ENCODE measurements at places on chromosomes 5 and 9.

DNA sequence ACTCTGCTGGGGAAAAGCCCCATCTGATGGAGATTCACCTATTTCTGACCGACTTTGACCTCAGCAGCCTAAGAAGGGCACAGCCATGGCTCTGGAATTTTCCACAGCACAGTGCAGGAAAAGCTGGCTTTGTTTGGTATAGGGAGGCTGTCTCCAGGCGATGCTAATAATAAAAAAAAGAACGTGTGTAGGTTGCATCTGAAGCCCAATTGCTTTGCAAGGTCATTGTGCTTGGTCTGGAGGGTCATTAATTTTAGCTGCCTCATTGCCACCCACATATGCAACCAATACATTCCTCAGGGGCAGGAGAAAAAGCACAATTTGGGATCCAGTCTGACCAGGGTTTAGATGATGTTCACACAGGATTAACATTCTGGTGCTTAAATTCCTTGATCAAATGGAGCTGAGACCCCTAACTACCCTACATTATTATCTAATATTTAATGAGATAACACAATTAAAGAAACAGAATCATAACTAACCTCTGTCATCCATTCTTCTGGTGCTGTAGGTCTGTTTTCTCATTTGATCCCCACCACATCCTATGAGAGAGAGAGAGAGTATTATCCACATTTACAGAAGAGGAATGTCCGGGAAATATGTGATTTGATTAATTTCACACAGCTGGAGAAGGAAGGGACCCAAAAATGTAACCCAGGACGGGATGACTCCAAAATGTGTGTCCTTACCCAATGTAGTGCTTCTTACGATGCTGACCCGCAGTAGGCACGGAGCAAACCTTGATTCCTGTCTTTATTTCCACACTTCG, 175.9 kb downstream of the RFK start:
- DNase-seq, result no peak

DNA sequence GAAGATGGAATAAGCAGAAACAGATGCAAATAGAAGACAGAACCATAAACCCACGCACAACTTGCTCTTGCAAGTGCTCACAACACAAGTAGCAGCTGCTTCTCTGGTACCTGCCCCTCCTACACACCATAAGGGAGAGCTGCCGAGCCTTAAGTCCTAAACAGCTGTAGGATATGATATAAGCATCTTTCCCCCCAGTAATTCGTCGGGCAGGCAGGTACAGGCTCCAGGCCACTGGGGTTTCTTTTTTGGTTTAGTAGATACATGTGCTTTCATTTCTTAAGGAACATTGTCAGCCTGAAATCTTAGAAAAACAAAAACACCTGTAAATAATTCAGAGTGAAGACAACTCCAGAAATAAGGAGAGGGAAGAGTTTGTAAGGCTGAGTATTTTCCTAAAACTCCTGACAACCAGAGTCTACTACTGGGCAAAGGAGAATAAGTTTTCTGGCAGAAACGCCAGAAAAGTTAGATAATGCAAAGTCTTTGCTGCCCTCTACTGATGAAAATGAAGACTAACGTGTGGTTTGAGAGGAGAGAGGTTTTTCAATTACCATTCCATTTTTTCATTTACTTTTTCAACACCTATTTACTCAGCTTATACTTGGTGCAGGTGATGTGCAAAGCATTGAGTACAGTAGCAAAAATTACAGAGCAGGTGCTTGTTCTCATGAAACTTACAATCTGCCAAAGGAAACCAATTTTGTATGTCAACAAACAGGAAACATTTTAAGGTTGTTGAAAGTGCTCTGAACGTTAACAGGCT, 20.1 kb upstream of the TCERG1 start:
- no peak for DNase-seq

DNA sequence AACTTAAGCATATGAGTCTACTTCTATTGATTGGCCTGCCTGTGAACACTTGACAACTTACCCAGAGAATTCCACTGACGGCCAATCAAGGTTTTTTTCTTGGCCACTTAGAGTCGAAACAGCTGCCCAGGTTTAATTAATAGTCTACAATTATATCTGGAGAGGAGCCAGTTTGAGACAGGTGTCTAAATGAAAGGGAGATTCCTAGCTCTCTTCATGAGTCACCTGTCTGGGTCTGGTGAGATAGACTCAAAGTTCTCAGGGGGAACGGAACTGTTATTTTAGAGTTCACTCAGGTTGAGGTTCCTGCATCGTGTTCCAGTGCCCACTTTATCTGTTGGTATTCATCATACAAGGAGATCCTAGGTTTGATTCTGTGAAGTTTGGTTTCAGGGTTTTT, 111.0 kb downstream of the CD180 start:
- DNase-seq, result no peak

- DNase-seq, result no peak
Measured at GRCh38 chr5:132557478-132558172, 848 bp downstream of the RAD50 start.

- no peak for DNase-seq
Measured at GRCh38 chr5:8329773-8330172, 460.8 kb downstream of the MTRR start.

GRCh38 chr9:78874061-78874460, 577.1 kb downstream of the PSAT1 start:
- DNase-seq, result no peak

All from activated naive CD4-positive, alpha-beta T cell (primary cell).